NCI-H1417 (cell line): ENCODE measurements at places on chromosomes 5 and 9.

GRCh38 chr9:134880484-134881312, at the start of gene FCN2:
Gene FCN2 (plus strand): TSS chr9:134880810. CDS start chr9:134880822, 12 bp downstream.
- DNase-seq = no peak

DNA sequence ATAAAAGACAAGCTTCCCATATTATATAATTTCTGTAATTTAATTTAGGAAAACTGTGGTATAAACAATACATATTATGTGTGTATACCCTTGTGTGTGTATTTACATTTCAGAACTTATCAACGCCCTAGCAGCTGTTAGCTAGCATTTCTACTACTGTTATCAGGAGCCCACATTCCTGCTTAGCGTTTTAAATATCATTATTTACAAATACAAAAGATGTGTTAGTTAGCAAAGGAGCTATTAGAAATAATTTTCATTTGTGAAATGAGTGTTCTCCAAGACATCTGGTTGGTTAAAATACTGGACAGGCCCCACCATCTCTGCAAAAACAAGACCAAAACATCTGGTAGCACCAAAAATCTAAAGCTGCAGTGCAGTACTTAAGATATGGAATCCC, 48.0 kb downstream of the EPB41L4A start:
- DNase-seq = no peak

DNA sequence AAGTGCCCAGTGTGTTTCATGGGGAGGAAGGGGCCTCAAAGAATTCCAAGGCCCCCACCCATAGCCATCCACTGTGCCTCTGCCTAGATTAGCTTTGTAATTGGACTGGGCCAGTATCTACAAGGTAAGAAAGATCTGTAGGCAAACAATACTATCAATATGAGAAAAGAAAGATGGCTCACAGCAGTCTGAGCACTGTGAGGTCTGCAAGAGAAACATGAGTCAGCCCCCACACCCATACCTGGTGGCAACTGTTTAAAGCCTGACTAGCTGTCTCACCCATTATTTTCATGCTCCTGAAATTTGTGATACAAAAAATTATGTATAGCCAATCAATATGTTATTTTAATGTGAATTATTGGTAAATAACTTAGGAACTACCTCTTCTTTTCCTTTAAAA, 10.0 kb upstream of the ZNF483 start:
- DNase-seq = no peak

DNA sequence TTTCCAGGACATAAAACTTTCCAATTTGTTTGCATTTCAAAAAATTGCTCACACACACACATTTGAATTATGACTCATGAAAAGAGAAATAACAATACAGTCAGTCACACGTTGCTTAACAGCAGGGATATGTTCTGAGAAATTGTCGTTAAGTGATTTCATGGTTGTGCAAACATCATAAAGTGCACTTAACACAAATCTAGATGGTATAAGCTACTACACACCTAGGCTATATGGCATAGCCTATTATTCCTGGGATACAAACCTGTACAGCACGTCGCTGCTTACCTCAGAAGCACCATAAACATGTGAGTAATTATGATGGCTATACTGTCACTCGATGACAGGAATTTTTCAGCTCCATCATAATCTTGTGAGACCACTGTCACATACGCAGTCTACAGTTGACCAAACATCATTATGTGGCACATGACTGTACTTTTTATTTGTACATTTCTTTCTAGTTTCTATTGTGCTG, 378.2 kb downstream of the ACTL7B start:
- DNase-seq = peak; percentile 78

DNA sequence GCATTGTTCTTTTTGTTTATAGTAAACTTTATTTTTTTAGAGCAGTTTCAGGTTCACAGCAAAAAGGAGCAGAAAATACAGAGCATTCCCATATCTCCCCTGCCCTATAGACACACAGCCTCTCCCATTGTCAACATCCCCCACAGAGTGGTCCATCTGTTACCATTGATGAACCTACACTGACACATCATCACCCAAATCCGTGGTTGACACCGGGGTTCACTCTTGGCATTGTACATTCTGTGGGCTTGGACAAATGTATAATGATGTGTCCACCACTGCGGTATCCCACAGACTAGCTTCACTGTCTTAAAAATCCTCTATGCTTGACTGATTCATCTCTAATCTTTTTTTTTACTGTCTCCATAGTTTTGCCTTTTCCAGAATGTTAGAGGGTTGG, 120.7 kb upstream of the SPATA31C2 start:
- no peak for DNase-seq

- DNase-seq = no peak
Measured at GRCh38 chr9:93612796-93613154, 36.4 kb downstream of the PHF2 start.

DNA sequence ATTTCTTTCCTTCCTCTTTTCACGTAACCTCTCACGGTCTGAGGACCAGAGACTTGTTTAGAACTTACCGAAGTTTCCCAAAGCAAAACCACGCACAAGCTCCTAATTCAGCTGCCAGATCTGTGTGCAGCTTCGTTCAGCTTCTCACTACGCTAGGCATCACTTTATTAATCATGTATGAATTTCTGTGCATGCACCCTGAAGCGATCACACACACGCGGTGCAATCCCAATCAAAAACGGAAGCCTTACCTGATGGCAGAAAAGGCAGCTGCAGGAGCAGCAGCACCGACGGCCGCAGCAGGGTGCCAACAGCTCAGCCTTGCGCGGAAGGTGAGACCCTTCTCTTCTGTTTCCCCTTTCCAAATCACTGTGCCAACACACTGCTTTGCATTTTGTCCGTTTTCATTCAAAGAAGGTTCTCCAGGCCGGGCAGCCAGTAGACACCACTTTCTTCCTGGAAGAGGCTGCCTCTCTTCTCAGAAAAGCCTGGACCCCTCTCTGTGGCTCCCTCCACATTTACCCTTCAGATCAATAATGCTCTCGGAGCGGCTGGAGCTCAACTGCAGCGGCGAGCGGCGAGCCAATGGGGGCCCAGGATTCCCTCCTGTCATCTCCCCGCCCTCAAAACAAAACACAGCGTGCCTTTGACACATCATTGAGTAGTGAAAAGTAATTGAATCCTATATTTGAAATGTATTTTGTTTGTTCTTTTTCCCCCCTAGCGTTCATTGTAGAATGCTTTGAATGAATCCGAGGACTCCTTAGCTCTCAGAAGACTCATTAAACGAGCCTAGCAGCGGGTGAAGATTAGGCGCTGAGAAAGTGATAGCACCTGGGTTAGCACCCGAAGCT, at the start of gene CDH12:
Gene CDH12, minus strand, starts transcription at position 538 of the 854 bp plus-strand sequence.
- peak; percentile 96 for DNase-seq

DNA sequence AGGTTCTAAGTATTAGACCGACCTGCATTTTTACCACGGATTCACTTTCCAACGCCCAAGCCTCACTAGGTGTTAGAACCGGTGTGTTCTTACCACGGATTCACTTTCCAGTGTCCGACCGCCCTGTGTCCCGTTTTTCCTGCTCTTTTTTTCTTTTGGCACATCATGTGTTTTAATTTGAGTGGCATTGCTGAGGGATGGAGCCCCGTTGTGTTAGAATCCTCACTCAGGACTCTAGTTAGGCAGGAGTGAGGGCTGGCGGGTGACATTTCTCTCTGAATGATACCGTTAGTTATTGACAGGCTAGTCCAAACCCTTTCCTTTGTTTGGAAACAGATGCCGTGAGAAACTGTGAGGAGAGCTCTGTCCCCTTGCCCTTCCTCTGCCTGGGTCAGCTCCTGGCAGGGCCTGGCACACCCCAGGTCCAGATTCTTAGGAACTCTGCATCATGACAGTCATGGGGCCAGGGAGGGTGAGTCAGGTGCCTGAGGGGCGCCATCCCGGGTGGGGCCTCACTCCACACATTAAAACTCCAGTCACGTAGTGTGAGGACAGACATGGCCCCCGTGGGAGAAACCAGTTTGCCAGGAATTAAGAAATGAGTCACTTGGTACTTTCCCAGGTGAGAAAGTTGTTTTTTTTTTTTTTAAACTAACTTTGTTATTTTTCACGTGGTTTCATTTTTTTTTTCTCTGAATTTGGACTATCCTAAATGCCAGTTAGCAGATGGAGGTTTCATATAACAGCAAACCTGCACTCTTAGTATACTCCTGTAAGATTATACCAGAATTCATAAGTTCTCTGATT, 15.8 kb downstream of the EXOC3 start:
- no peak for DNase-seq

DNA sequence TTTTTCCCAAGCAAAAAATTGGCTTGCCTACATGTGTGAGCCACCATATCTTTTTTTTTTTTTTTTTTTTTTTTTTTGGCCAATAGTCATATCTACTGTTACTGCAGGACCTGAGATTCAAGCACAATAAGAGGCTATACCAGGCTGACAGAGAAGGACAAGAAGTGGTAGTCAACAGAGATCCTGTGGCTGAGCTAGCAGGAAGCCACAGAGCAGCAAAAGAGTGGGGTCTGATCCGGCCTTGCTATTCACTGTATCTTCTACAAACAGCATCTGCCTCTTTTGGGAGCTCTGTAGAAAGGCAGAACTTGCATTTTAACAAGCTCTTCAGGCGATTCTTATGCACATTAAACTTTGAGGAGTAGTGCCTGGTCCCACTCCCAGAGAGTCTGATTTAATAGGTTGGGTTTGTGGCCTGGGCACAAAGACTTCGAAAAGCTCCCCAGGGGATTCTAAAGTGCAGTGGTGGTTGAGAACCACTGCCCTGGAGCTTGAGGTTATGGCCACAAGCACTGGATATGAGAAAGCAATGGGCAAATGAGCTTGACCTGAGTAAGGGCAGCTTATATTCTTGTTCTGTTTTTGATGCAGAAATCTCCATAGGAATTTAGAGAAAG, 162.8 kb downstream of the PIK3R1 start:
- no peak for DNase-seq

GRCh38 chr9:135818718-135819475, 88.4 kb downstream of the CAMSAP1 start:
- DNase-seq = no peak

DNA sequence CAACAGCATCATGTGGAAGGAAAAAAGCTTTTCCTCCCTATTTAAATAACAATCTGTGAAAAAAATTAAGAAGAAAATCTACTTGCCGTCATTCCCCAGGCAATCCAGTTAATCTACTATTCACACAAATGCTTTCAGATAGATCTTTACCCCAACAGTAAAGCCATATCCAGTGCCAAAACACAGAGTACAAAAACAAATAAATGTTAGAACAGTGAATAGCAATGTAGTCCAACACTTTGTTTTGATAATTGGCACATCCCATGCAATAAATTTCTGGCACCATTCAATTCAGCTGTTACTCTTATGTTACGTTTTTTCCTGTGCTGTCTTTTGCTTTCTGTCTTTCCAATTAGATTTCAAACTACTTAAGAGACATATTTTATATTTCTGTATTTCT, 2245.5 kb upstream of the WWC1 start:
- DNase-seq = no peak

DNA sequence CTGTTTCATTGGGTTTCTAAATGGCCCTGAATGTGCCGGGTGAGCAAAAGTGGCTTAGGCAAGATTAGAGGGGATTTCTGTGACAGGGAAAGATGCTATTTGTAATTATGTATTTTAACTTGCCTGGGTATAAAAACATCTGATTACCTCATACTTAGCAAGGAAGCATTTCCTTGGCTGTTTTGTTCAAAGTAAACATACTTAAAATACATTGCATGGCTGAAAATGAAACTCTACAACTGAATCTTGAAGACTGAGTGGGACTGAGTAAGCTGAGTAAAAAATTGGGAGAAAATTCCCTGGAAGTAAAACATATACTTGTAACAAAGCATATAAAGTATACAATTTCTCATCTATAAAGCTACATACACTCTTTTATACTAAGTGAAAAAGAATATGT, 197.5 kb downstream of the IRX1 start:
- DNase-seq = no peak

GRCh38 chr5:116035123-116035522, 2.9 kb downstream of the ARL14EPL start:
- DNase-seq = no peak

GRCh38 chr5:156154757-156155156, 172.2 kb upstream of the SGCD start:
- DNase-seq = no peak

GRCh38 chr5:133309166-133309795, 257.5 kb downstream of the HSPA4 start:
- DNase-seq = no peak

DNA sequence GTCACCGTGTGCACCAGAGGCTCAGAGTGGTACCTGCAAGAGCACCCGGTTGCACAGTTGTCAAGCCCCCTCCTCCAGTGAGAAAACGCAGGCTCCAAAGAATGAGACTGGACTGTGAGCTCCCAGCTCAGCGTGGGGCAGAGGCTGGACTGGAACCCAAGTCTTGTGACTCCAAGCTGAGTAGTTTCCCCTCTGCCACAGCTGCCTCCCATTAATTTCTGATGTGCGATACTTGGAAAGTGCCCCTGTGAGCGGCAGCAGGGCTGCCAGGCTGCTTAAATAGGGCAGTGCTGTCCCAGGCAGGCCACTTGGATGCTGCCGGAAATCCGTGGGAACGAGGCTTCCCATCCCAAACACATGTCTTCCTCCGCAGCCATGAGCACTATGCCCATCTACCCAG, 62.2 kb upstream of the ANGPTL2 start:
- DNase-seq = no peak
